Mesendoderm (in vitro differentiated cells): ENCODE measurements at places on chromosomes 6 and 20.

DNA sequence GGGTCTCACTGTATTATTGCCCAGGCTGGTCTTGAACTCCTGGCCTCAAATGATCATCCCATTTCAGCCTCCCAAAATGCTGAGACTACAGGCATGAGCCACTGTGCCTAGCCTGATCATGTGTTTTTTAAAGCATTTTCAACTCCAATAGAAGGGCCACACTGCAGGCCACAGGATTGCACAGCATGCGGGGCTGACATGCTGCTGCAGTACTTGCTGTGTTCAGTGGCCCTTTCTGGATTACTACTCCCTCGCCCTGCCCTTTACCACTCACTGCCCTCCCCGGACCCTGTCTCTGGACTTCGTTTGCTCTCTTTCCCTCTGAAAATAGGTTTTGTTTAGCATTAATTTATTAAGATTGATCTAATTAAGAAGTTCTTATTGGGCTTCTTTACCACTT is 37.3 kb downstream of the HECA start:
- H3K4me3 ChIP-seq: no peak overlapping the region
- DNase-seq: no peak
- H3K27me3 ChIP-seq: no peaks in the 10 kb centered on the region
- no peak overlapping the region for H3K27ac ChIP-seq
- H3K36me3 ChIP-seq: no peaks in the 10 kb centered on the region

- no peaks in the 10 kb centered on the region for H3K36me3 ChIP-seq
- H3K4me1 ChIP-seq: peaks cover 2% of the 10 kb centered on the region
- no peak for DNase-seq
- H3K27ac ChIP-seq: no peak overlapping the region
- H3K27me3 ChIP-seq: no peaks in the 10 kb centered on the region
Measured at GRCh38 chr20:24673678-24674570, 204.5 kb downstream of the SYNDIG1 start.

GRCh38 chr6:25038999-25039398 is 103.2 kb upstream of the RIPOR2 start:
- no peak overlapping the region for H3K4me3 ChIP-seq
- H3K27ac ChIP-seq: no peak overlapping the region
- H3K36me3 ChIP-seq: no peaks in the 10 kb centered on the region
- no peaks in the 10 kb centered on the region for H3K27me3 ChIP-seq
- peaks cover 2% of the 10 kb centered on the region for H3K4me1 ChIP-seq
- no peak for DNase-seq

DNA sequence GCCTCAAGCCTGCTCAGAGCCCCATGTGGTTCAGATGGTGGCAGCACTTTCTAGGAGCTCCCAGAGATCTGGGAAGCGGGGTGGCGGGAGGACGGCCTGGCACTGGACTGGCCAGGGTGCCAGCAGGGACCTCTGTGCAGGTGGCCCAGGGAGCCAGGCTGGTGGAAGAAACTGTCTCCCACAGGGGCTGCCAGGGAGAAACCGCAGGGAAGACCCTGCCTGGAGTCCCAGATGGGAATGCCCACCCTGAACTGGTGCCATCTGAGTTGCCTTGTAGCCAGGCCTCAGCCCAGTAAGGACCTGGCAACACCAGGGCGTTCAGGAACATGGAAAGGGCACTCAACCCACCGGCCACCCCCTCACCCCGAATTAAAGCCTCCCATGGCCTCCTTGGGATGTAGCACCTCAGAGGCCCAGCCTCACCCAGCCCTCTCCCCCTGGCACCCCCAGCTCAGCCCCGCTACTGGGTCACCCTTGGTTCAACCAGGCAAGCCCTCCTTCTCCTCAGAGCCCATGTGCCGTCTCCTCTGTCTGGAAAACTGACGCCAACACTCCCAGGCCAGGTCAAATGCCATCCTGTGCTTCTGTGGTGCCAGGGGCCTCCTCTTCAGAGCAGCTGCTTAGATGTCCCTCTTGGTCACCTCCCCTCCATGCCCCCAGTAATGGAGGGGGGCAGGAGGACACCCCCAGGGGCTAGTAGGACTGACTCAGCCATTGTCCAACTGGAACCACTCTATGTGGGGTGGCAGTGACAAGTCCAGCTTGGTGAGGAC is 5.9 kb upstream of the C20orf144 start:
- H3K27me3 ChIP-seq: no peaks in the 10 kb centered on the region
- H3K27ac ChIP-seq: no peak overlapping the region

DNA sequence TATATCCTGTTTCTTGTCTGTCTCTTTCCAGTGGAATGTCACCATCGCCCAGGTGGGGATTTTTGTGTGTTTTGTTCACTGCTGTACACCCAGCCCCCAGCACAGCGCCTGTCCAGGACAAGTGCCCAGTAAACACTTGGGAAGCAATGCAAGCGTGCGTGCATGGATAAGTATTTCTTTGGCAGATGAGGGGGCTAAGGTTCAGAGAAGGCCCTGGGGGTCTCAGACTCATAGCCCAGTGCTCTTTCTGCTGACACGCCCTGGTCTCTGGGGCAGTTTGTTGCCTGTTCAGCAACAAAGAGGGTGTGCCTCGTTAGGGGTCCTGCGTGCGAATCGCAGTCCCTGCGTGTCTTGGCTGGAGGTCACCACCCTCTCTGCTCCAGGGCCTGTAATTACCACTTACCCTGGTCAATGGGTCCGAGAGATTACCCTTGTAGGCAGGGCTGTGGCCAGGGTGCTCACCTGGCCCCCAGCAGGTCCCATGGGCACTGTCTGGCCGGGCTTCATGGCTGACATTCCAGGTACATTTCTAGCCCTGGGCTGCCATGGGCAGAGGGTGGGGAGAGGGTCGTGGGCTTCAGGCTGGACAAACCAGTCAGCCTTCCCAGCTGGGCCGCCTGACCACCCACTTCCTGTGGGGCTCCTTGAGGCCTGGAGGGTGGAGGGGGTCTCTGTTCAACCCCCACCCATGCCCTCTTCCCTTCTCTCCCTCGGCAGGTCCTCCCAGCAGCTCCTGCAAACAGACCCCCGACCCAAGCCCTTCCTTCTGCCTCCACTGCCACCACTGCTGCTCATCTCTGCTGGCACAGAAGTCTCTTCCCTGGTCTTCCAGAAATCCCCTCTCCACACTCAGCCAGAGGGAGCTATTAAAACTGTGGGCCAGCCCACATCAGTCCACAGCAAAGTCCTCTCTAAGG is 87.1 kb downstream of the CEBPB start:
- no peak overlapping the region for H3K4me3 ChIP-seq
- H3K36me3 ChIP-seq: no peaks in the 10 kb centered on the region
- H3K27ac ChIP-seq: no peak overlapping the region
- no peak for DNase-seq
- H3K4me1 ChIP-seq: no peaks in the 10 kb centered on the region

- no peaks in the 10 kb centered on the region for H3K27me3 ChIP-seq
- H3K4me3 ChIP-seq: no peak overlapping the region
- peaks cover 1% of the 10 kb centered on the region for H3K4me1 ChIP-seq
- H3K36me3 ChIP-seq: no peaks in the 10 kb centered on the region
- H3K27ac ChIP-seq: no peak overlapping the region
Measured at GRCh38 chr20:12925863-12926793, 82.6 kb upstream of the SPTLC3 start.

DNA sequence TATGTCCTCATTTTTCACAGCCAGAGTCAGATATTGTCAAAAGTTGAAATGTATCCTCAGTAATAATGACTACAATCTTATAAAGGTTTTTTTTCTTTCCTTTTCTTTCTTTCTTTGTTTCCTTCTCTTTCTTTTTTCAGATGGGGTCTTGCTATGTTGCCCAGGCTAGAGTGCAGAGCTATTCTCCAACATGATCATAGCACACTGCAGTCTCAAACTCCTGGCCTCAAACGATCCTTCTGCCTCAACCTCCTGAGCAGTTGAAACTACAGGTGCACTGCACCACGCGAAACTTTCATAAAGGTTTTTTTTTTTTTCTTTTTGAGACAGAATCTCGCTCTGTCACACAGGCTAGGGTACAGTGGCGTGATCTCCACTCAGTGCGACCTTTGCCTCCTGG is 31.1 kb upstream of the FOXA2 start:
- no peak overlapping the region for H3K4me3 ChIP-seq
- peaks cover 2% of the 10 kb centered on the region for H3K4me1 ChIP-seq
- DNase-seq: no peak

- no peaks in the 10 kb centered on the region for H3K36me3 ChIP-seq
- H3K4me1 ChIP-seq: peaks cover 8% of the 10 kb centered on the region
- H3K27ac ChIP-seq: no peak overlapping the region
- no peak overlapping the region for H3K4me3 ChIP-seq
Measured at GRCh38 chr20:33909331-33909921, 84.3 kb upstream of the RALY start.

DNA sequence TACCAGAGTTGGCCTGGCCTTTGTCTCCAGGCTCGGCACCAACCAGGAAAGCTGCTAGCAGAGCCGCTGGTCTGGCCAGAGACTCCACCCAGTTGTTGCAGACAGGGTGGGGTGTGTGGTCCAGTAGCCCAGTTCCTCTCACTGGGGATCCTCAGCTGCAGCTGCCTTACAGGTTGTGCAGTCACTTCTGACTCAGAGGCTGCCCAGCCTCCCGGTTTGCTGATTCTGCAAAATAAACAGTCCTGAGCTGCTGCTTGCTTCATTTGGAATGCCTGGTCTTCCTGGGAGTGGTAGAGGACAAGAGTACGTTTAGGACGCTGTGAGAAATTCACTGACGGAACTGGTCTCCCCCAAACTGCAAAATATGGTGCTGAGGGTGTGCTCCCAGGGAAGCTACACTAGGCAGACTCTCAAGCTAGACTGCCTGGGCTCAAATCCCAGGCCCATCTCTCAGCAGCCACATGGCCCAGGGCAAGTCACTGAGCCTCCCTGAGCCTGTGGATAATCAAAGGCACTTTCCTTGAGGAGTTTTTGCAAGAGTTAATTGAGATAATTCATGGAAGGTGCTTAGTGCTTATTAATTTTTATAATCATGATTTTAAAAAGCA is 246.1 kb downstream of the TFAP2C start:
- DNase-seq: peak; percentile 62
- no peak overlapping the region for H3K27ac ChIP-seq
- no peaks in the 10 kb centered on the region for H3K27me3 ChIP-seq
- no peaks in the 10 kb centered on the region for H3K36me3 ChIP-seq
- no peak overlapping the region for H3K4me3 ChIP-seq

DNA sequence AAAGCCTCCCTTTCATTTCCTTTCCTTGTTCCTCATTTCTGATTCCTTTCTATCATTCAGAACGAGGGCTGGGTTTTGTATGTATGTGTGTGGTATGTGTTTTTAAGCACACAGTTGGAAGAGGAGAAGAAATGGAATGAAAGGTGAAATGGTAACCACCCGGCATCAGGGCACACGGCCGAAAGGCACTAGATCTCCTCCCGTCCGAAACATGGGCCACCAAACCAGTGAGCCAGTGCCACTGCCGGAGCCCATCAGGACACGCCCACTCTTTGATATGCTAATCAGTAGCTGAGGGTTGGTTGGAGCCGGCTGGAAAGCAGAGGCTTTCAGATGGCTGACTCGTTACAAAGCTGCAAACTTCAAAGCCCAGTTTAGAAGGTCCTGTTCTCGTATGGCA is 228.6 kb upstream of the JARID2 start:
- H3K27me3 ChIP-seq: no peaks in the 10 kb centered on the region
- no peaks in the 10 kb centered on the region for H3K36me3 ChIP-seq
- H3K4me3 ChIP-seq: no peak overlapping the region
- peak; percentile 79 for DNase-seq

DNA sequence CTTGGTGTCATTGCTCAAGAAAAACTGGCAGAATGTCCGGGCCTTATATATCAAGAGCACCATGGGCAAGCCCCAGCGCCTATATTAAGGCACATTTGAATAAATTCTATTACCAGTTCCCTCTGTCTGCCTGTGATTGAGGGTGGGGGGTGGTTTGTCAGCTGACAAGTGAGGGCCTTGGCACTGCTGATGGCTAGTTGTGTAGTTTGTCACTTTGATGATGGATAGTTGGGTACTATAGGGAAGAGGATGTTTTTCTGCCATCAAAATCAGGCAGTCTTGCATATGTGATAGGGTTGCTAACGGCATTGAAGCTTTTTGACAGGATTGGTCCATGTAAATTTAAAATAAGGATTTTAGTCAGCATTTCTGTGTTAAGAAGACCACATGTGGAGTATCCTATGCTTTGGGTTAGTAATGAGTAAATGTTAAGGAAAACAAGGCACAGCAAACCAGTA is 2.5 kb downstream of the RPL10A start:
- peaks cover 23% of the 10 kb centered on the region for H3K36me3 ChIP-seq
- H3K27me3 ChIP-seq: no peaks in the 10 kb centered on the region
- H3K4me3 ChIP-seq: peak overlapping the region; percentile 47
- DNase-seq: no peak
- peaks cover 3% of the 10 kb centered on the region for H3K4me1 ChIP-seq

GRCh38 chr20:6680441-6680840 is 87.0 kb upstream of the BMP2 start:
- no peak for DNase-seq
- H3K27ac ChIP-seq: no peak overlapping the region
- no peaks in the 10 kb centered on the region for H3K36me3 ChIP-seq
- H3K4me1 ChIP-seq: peaks cover 2% of the 10 kb centered on the region

GRCh38 chr6:45880159-45880558 is 135.5 kb downstream of the CLIC5 start:
- H3K27me3 ChIP-seq: no peaks in the 10 kb centered on the region
- H3K36me3 ChIP-seq: no peaks in the 10 kb centered on the region
- H3K4me1 ChIP-seq: no peaks in the 10 kb centered on the region
- no peak overlapping the region for H3K27ac ChIP-seq
- H3K4me3 ChIP-seq: no peak overlapping the region
- DNase-seq: peak; percentile 77

- H3K27ac ChIP-seq: no peak overlapping the region
- no peaks in the 10 kb centered on the region for H3K4me1 ChIP-seq
- no peak overlapping the region for H3K4me3 ChIP-seq
- no peak for DNase-seq
Measured at GRCh38 chr6:25155211-25155610, 124.0 kb upstream of the CARMIL1 start.

DNA sequence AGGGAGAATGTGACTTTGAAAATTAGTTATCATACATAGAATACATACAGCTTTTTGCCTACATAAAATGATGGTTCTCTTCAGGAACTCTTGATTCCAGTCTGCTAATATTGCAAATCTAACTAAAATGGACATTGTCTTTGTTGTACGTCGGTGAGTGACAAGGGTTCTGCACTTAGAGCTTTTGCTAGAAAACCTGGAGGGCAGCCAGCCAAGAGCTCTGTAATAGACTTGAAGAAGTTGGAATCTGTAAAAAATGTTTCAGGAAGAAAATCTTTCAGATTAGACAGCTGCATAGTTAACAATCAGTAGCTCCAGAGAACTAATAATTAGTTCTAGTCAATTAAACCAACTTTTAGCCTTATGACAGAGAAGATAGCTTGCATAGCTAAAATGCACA is 138.3 kb downstream of the FLRT3 start:
- no peaks in the 10 kb centered on the region for H3K36me3 ChIP-seq
- no peaks in the 10 kb centered on the region for H3K4me1 ChIP-seq
- no peak overlapping the region for H3K27ac ChIP-seq
- H3K27me3 ChIP-seq: no peaks in the 10 kb centered on the region
- no peak for DNase-seq

- no peaks in the 10 kb centered on the region for H3K27me3 ChIP-seq
- H3K4me3 ChIP-seq: no peak overlapping the region
- DNase-seq: no peak
- H3K27ac ChIP-seq: no peak overlapping the region
- H3K4me1 ChIP-seq: no peaks in the 10 kb centered on the region
Measured at GRCh38 chr20:59567585-59568508, 36.5 kb upstream of the PHACTR3 start.
